ENCODE measurements at places on chromosomes 3 and 15. TPM values are rescaled to one million over a fixed set of nuclear protein-coding genes. Genes with fewer than 3 reads are reported as not detected.

The KIF23 gene
- total RNA-seq: 19.5 TPM

DNA sequence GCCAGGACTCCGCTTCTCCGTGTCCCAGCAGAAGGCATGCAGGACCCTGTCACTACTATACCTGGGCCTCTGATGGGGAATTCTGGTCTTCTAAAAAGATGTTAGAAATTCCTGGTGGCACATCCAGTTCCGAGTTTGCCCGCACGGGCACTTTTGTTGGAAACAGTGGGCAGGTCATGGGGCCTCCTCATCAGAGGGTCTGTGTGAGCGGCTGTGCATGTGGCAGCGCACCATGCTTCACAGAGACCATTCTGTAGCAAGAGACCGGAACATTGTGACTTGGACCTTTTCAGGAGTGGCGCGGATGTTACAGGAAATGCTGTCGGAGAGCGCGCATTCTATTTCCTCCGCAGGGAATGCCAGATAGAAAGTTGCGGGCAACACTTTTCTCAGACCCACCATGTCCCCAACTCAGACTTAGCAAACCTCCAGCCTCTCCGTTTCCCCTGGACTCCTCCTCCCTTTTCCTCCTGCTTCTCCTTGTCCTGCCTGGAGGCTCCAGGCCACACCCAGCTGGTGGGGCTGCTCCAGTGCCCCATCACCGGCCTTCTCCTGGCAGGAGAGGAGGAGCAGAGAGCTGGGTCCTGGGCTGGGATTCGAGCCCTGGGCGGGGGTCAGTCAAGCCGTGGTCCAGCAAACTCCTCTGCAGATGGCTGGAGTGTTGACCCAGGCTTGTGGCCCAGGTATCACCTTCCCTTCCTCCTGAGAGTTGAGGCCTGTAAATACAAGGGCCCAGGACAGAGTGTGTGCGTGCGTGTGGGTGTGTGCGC, 46.6 kb downstream of the KLF13 start:
- DNase-seq: no peak

GRCh38 chr3:70771426-70772147, 459.1 kb upstream of the MDFIC2 start:
- no peak for DNase-seq

- peak; percentile 71 for DNase-seq
Measured at GRCh38 chr3:50164984-50165909, 10.1 kb downstream of the SEMA3F start.

- no peak for DNase-seq
Measured at GRCh38 chr15:36960179-36960946, 140.0 kb downstream of the MEIS2 start.

Data from tongue (tissue), 3 donors.